ENCODE measurements at places on chromosomes 13 and 19. TPM values are rescaled to one million over a fixed set of nuclear protein-coding genes. Genes with fewer than 3 reads are reported as not detected.

DNA sequence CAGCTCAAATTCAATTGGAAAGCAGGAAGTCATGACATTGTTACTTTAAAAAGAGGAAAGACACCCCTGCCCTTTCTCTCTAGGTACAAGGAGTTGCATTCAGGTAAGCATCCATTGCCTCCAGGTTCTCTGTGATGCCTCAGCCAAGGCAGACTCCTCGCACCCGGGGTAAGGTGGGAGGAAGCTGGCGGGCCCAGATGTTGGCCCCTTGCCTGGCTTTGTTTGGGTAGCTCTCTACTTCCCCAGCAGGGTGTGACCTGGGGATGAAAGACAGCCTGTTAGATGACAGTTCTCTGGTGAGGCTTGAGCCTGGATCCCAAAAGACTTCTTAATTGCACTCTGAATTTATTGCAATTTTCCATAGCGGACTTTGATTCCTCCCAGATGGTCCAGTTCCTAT is 25.6 kb downstream of the SHISA2 start:
- DNase-seq: peak; percentile 26

- DNase-seq: no peak
These were observed 35.6 kb downstream of the TNFRSF19 start for GRCh38 chr13:23605831-23606230.

GRCh38 chr13:79846386-79846785 is 365.4 kb downstream of the NDFIP2 start:
- no peak for DNase-seq

DNA sequence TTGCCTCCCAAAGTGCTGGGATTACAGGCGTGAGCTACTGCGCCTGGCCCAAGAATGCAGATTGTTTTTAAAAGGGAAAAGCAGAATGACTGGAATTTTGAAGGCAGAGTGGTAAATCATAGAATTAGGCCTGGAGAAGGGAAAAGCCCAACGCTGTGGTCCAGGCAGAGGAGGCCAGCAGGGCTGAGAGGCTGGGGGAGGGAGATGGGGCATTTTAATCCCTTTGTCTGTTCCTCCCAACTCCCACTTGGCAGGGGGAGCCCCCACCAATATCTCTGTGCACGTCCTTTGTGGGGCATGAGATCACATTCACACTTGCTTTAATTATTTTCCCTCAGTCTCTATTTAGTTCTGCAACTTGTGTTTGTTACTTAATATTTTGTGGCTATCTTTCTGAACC is 54.4 kb upstream of the RANBP3 start:
- DNase-seq: no peak

The OR7D2 gene
- total RNA-seq: not detected

DNA sequence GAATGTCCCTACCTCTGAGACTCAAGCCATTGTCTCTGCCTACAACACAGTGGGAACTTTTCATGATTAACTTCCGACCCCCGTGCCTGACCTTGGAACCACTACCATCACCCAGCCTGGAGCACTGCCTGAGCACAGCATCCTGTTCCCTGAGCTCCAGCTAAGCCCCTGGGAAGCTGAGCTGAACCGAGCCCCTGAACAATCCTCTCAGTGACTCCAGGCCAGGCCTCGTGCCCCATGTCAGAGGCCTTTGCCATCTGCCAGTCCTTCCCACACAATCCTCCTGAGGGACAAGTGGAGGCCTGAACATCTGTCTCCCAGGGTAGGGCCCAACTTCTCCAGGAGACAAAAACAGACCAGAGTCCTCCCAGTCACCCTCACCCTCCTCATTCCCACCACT is 17.5 kb downstream of the CEACAM3 start:
- no peak for DNase-seq

DNA sequence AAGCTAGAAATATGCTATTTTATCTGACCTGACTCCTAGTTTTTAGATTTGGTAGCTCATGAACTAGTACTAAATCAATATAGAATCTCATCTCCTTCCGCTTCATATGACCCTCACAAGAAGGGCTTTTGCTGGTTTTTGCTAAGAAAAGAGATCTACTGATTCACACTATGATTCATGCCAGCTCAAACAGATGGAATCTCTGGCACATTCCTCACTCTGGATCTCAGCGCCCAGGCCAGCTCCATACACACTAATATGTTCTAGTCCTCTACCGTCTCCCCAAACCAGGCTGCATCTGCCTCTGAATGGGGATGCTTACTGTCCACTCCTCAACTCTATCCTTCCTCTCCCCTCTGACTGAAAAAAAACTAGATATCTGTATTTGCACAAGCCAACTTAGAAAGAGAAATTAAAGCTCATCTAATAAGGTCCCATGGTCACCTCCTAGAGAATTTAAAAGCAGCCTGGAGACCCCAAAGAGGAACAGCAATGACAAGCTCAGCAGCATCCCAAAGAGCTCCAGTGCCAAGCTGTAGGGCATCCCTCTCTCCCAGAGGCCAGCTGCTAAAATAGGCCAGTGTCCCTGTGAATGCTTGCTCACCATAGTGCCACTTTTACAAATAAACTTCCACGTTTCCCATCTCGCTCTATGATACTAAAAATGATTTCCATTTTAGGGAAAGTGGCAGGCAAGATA is 74.9 kb downstream of the LHFPL6 start:
- DNase-seq: no peak

- no peak for DNase-seq
These were observed 215.1 kb downstream of the SHISA2 start for GRCh38 chr13:25836574-25837336.

DNA sequence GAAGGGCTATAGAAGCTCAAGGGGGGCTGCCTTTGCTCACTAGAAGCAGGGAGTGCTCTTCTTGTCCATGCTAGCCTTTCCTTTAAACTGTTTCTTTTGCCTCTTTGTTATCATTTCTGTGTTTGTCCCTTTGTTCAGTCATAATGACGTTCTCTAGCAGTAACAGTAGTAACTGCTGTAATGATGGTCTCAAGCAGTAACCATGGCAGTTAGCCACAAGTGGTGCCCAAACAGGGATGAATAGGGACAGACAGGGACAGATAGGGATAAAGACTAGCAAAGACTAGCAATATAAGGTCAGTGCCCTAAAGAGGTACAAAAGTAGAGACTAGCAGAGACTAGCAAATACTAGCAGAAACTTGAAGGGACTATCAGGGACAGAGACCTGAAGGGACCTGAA is 869.0 kb upstream of the PRR20A start:
- no peak for DNase-seq

The ZNF136 gene
- 7.4 TPM for total RNA-seq

- DNase-seq: peak; percentile 86
These were observed 7.4 kb downstream of the ETHE1 start for GRCh38 chr19:43519436-43520088.

DNA sequence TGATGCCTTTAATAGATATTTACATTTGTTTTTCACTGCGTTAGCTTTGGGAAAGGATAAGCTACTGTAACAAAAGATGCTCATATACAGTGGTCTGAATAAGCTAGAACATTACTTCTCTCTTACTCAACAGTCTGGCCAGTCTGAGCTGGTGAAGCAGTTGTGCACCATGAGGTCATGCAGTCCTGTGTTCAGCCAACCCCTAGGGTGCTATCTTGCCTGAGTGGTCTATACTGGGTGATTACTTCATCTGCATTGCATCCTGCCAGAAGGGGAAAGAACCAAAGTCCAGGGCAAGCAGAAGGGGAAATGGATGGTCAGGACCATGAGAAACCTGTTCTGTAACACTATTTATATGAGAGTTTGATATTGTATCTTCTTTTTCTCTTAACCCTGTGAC is 31.5 kb downstream of the ERCC5 start:
- DNase-seq: no peak

DNA sequence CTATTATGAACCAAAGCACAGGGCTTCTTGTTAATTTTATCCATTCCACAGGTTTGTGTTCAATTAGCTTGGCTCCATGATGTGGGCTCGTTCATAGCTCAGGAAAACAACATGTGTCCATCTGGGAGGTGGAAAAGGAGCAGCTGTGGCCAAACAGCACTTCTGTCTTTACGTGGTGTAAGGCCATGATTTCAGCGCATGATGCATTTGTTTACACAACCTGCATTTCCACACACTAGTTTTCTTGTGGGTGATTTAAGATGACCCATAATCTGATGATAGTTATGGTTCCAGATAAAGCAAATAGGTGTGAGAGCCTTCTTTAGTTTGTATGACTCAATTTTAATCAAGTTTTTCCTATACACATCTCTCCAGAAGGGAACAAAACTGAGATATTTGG is 101.7 kb downstream of the TNFRSF19 start:
- DNase-seq: no peak

GRCh38 chr19:5987077-5987818 is 9.3 kb upstream of the RANBP3 start:
- DNase-seq: peak; percentile 95

The TIMM50 gene
- total RNA-seq: 47.5 TPM

DNA sequence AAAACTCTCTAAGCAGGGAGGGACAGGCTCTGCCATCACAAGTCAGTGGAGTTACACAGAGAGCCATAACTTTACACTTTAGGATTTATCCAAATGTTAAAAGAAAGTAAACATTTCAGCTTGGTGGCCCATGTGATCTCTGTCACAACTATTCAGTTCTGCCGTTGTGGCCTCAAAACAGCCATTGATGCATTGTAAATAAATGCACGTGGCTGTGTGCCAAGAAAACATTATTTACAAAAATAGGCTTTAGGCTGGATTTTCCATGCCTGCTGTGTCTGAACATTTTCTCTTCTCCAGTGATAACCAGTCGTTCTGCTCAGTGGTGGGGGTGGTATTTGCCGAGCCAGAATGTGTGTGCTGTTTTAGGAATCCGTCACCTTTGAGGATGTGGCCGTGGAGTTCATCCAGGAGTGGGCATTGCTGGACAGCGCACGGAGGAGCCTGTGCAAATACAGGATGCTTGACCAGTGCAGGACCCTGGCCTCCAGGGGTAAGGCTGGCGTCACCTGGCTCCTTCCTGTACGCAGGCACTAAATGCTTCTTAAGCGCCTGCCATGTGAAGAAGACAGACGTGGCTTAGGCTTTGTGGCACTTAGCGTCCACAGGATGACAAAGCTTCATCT is 4.9 kb downstream of the ZNF333 start:
- DNase-seq: peak; percentile 54

DNA sequence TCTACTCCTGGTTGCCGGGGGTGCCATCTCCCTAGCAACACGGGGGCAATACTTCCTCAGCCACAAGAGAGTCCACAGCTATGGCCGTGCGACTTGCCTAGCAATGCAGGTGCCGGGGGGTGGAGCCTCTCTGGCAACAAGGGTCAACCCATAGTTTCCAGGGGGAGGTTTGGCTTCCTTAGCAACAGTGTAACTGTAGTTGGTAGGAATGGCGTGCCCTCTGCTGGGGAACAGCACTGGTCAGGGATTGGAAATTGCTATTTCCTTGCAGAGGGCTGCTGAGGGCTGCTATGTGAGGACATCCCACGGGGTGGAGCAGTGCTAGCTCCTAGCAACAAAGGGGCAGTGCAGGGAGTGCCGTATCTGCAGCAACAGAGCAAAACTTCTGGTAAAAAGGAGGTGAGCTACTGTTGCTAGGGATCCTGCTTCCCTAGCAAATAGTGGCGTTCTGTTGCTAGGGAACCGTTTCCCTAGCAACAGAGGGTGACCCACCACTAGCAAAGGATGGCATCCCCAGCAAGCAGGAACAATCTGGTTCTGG is 7.0 kb upstream of the TMC4 start:
- peak; percentile 58 for DNase-seq

- DNase-seq: no peak
These were observed 26.0 kb upstream of the PABPC3 start for GRCh38 chr13:25069911-25070310.

DNA sequence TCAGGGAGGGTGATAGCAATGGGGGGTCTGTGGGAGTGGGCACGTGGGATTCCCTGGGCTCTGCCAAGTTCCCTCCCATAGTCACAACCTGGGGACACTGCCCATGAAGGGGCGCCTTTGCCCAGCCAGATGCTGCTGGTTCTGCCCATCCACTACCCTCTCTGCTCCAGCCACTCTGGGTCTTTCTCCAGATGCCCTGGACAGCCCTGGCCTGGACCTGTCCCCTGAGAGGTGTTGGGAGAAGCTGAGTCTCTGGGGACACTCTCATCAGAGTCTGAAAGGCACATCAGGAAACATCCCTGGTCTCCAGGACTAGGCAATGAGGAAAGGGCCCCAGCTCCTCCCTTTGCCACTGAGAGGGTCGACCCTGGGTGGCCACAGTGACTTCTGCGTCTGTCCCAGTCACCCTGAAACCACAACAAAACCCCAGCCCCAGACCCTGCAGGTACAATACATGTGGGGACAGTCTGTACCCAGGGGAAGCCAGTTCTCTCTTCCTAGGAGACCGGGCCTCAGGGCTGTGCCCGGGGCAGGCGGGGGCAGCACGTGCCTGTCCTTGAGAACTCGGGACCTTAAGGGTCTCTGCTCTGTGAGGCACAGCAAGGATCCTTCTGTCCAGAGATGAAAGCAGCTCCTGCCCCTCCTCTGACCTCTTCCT is 9.3 kb upstream of the CEACAM7 start:
- DNase-seq: no peak

DNA sequence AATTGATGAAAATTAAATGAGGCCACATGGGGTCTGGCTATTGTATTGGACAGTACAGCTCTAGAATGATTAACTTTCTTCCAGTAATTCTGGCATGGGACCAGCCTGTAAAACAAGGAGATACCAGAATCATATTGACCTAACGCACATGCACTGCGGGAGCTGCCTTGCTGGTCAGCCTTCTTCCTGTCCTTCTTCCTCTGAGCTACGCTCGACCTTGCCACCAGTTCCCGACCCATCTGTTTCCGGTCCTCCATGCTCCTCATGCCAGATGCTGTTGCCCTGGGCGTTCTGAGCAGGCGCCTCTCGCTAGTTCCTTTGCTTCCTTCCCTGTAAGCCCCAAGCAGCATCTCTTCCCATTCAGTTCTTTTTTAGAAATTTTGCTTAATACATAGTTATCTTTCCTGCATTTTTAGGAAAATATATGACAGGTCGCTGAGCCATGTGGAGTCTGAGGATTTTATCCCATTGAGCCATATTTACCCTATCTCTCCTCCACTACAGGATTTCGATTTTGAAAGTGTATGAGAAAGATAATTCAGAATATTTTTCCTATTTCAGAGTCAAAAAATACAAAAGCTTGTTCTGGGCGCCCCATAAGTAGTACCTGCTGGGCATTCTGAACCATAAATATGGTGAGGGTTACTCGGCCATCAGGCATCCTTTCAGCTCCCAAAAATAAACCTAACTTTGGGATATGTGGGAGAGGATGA is 38.6 kb downstream of the TNFRSF19 start:
- peak; percentile 82 for DNase-seq

The ANO8 gene
- 7.1 TPM for total RNA-seq

GRCh38 chr13:106369091-106369490 is 166.4 kb downstream of the EFNB2 start:
- no peak for DNase-seq

Data from lung (tissue), 17 donors.